Suppressor macrophage (primary cell): ENCODE measurements at places on chromosomes 7 and 10.

- DNase-seq: no peak
Observed at GRCh38 chr7:145050415-145050814, 214.6 kb upstream of the TPK1 start.

GRCh38 chr7:128201690-128202085, 39.4 kb upstream of the LEP start:
- no peak for DNase-seq

GRCh38 chr7:131105799-131106680, 221.6 kb upstream of the MKLN1 start:
- peak; percentile 96 for DNase-seq

GRCh38 chr7:155469-155900, 36.9 kb upstream of the FAM20C start:
- DNase-seq: no peak

GRCh38 chr10:127415116-127415515, 134.0 kb upstream of the NPS start:
- no peak for DNase-seq

DNA sequence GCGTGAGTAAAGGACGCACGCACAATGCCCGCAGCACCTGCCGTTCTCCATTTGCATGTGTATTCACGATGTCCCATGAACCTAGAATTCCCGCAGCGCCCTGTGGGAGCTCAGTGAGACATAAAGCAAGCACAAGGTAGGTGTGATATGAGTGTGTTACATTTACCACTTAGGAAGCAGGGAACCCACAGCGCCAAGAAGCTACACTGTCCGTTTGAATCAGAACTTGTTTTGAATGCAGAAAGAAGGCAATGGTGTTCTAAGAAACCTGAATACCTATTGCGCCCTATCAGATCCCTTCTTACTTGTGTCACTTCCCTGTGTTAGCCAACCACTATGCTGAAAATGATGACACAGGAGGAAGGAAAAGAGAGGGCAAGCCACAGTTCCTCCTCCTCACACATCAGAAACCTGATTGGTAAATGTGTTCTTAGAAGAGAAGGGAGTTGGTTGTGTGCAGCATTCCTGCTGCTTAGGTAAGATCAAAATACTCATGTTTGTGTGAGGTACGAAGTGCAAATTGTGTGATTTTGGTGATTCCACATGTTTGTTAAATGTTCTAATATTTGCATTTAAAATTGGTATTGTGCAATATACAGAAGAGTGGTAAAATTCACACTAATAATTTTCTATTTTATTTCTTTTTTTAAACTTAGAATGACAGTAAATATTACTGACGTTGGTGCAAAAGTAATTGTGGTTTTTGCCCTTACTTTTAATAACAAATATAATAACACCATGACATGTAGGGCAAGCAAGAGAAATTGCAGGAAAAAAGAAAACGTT, 185.4 kb downstream of the SEC23IP start:
- peak; percentile 2 for DNase-seq

DNA sequence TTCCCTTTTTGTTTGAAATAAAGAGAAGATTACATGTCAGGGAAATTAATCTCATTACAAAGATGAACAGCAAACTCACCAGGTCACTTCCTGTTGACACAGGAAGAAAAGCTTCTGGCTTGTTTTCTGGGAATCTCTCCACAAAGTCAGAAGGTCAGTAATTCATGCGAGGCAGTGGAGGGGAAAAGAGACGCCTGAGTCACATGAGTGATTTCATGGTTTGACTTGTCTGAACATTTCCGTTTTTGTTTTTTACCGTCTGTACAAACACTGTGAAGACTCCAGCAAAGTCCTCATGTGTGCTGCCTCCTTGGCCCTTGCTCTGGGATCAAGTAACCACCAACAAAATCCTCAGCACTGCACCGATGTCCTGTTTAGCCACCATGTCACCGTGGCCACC, 2.5 kb upstream of the HABP2 start:
- DNase-seq: no peak

DNA sequence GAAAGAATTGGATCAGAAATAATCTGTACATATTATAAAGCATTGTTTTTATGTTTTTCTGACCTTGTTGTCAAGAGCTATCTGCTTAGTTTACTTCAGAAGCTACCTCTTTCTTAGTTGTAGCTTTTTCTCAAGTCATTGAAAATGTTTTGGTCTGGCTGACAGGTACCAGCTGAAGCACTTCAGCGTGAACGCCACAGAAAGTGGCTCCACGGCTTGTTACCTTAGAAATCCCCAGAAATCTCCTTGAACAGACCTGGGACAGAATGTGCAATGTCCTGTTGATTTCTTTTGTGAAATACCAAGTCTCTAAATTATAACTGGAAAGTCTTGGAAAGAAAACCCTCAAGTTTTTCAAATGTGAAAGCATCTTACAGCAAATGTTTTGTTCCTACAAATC, 96.8 kb downstream of the ZMYND11 start:
- DNase-seq: no peak

GRCh38 chr10:119396008-119396708, 146.4 kb downstream of the RGS10 start:
- no peak for DNase-seq

DNA sequence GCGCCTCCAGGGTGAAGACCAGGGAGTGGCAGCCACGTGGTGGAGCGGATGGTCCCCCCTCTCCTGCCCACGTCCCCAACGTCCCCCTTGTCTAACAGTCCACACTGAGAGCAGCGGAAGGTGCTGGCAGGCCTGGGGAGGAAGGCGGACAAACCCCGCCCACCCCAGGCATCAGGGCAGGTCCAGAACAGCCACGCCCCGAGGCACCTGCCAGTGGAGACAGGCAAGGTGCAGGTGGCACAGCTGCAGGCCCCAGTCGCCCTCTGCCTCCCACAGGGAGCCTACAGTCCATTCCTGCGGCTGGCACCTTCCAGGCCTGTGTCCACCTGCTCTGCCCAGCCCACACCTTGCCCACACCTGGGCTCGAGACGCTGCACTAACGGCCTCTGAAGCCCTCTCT, 24.9 kb downstream of the CYP2W1 start:
- no peak for DNase-seq

DNA sequence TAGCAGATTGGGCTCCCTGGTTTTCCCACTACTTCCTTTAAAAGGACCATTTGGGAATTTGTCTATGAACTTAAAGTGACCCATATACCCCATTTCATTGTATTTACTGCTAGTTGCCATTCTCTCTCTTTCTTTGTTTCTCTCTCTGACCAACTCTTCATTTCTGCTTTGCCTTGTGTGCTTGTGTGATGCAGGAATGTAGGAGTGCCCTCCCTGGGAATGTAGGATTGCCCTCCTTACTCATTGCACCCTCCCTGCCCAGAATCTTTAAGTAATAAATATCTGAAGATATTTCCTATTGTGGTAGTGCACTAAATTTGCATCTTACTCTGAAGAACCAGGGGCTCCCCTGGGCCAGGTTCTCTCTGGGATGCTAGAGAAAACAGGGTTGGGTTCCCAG, 47.3 kb upstream of the KLF14 start:
- DNase-seq: no peak

GRCh38 chr7:84714765-84715164, 472.1 kb downstream of the SEMA3D start:
- DNase-seq: no peak

- peak; percentile 62 for DNase-seq
Observed at GRCh38 chr7:127629268-127629854, 11.4 kb upstream of the PAX4 start.

DNA sequence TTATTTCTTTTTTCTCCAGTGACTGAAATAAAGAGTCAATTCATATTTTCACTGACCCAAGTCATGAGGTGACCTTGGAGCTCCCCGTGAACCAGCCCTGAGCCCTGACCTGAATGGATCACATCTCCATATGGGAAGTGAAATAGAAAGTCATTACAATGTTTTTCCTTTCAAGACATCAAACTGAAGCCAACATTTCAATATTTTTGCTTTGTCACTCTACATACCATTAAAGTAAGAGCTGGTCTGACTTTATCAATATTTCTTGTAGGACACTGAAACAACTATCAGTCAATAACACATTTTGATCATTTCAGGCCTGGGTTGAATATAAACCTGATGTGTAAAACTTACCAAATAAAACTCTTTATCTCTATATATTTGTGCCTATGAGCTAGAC, 249.8 kb upstream of the PHF14 start:
- no peak for DNase-seq

DNA sequence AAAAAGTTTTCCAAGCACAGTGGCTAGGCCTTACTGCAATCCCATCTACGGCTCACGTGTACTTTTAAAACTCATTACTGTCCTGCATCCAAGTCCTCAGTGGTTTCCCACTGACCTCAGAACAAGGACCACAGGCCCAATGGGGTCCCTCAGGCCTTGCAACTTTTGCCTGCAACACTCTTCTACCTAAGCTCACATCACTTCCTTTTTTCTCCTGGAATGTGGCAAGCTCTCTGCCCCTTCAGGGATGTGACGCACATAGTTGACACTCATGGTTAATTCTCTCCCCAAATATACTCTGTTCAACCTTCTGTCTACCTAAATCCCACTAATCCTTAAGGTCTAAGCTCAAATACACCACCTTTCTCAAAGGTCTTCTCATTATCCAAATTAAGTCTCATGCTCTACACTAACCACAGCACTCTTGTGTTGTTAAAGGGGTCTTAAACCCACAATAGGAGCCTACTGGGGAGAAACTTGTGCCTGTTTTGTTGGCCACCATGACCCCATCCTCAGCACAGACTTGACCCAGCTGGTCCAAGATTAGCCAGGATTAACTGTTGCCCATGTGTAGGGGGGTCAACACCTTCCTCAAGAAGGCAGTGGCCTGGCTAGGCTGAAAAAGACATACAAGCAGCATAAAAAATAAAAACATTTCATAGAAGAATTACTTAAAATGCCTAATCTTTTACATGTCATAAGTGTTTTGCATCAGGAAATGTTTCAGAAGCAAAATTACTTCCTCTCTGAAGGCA, 15.2 kb downstream of the HNRNPF start:
- DNase-seq: peak; percentile 52

DNA sequence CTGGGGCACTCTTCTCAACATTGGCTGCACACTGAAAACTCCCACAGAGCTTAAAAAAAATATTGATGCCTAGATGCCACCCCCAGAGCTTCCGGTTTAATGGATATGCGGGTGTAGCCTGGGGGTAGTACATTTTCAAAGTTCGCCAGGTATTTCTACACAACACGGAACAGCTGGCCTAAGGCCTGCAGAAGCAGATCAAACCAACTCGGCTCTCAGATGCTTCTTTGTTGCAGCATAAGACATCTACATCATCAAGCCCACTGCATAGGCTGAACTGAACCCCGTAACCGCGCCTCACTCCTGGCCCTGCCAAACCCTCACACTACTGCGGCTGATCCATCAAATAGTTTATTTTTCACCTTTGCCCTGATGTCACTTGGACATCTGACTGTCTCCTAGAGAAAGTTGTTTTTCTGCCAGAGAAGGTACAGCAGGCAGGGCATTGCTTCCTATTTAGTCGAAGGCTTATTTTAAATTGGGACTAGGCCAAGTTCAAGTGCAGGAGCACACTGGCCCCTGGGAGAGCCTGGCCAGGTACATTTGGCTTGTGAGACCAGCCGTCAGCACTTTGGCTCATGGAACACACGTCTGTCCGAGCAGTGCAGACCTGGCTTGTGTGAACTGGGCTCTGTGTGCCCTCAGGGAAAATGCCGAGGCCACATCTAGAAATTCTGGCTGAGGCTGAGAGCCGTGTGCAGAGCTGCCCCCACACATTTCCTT, 113.3 kb downstream of the TACC2 start:
- DNase-seq: no peak

DNA sequence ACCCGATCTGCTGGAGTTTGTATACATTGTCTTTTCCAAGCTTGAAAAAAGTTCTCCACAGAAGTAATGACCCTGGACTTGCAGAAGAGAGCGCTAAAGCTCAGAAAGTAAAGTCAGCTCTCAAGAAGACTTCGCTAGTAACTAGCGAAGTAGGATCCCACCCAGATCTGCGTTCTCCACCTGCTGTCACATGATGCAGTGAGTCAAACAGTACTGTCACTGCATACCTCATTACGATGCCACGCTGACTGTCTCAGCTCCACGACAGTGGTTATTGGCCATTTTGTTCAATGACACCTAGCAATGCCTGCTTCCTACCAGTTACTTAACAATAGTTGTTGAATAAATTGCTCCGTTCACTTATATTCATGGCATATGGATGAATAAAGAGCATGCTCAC, 29.7 kb upstream of the SEC61G start:
- no peak for DNase-seq

DNA sequence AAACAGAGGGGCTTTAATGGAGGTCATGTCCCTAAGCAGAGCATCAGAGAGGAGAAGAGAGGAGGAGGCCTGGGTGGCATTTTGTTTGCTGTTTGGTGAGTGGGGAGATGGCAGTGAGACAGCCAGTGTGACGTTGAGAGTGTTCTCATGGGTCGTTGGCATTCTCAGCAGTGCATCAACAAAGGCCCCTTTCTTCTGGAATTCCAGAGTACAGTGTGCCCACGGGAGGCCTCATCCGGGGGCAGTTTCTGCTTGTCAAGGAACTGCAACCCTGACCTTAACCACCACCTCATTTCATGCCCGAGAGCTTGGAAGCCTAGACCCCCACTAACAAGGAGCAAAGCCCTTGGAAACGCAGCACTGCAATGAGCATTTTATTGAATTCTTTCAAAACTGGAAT, 92.9 kb downstream of the CELF2 start:
- DNase-seq: no peak

DNA sequence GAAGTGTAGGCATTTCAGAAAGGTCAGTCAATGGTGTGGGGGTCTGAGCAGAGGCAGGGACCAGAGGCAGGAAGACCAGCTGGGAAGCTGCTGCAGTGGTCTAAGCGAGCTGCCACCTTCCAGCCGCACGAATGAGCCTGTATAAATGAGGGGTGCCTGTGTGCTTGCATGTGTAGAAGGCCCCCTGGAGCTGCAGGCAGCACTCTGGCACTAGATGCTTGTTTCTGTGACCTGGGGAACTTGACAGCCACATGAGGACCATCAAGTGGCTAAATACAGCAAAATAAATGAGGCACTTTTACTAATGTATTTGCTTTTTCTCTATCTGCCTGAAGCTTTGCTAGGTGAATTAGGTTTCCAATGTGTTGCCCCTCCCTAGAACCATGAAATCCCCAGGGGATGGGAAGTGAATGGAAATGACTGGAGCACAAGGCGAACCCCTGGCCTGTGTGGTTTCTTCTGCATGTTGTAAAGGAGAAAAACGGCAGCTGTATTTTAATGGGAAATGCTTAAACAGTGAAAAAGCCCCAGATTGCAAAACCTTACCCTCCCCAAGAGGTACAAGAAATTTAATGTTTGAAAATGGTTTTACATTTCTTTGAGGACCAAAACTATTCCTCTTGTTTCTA, 57.7 kb downstream of the PYROXD2 start:
- DNase-seq: no peak
